ENCODE measurements at places on chromosomes 7 and 10.

- no peak overlapping the region for H3K27ac ChIP-seq
- peaks cover 4% of the 10 kb centered on the region for H3K36me3 ChIP-seq
- peaks cover 2% of the 10 kb centered on the region for H3K27me3 ChIP-seq
- H3K4me3 ChIP-seq, result no peak overlapping the region
- no peak for DNase-seq
- H3K4me1 ChIP-seq, result peaks cover 26% of the 10 kb centered on the region
Observed at GRCh38 chr10:88964869-88965415, 12.4 kb upstream of the ACTA2 start.

DNA sequence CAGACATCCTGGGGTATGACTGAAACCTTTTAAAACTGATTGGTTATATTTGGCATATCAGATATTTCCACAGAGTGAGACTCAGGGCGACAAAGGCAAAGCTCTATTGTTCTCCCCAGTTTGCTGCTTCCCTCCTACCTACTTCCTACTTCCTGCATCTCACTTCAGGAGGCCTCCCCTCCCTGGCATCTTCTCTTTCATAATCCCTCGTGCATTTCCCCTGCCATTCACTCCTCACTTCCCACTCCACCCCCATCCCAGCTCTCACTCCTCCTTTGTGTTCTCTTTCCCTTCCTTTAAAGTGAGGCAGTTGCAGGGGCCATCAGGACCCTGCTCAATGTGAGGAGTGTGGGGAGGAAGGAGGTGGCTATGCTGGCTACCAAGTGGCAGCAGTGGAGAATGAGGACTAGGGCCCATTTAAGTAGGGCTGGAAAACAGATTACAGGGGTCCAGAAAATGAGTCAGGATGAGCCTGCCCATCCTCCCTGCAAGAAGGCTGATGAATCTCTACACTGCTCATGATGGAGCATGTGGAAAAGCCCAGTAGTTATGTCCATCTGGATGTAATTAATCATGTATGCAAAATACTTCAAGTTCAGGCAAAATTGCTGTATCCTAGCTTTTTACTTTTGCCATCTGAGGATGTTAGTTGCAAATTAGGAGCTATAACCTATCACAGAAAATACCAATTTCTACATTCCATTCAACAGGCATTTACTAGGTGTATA, 311.8 kb upstream of the IMMP2L start:
- no peaks in the 10 kb centered on the region for H3K4me1 ChIP-seq
- H3K4me3 ChIP-seq, result no peak overlapping the region
- H3K27me3 ChIP-seq, result peaks cover 1% of the 10 kb centered on the region
- no peak overlapping the region for H3K27ac ChIP-seq
- no peak for DNase-seq
- no peaks in the 10 kb centered on the region for H3K36me3 ChIP-seq

- H3K36me3 ChIP-seq, result no peaks in the 10 kb centered on the region
- no peak for DNase-seq
- no peaks in the 10 kb centered on the region for H3K27me3 ChIP-seq
- peaks cover 12% of the 10 kb centered on the region for H3K4me1 ChIP-seq
Observed at GRCh38 chr10:101906586-101907183, 63.1 kb upstream of the KCNIP2 start.

DNA sequence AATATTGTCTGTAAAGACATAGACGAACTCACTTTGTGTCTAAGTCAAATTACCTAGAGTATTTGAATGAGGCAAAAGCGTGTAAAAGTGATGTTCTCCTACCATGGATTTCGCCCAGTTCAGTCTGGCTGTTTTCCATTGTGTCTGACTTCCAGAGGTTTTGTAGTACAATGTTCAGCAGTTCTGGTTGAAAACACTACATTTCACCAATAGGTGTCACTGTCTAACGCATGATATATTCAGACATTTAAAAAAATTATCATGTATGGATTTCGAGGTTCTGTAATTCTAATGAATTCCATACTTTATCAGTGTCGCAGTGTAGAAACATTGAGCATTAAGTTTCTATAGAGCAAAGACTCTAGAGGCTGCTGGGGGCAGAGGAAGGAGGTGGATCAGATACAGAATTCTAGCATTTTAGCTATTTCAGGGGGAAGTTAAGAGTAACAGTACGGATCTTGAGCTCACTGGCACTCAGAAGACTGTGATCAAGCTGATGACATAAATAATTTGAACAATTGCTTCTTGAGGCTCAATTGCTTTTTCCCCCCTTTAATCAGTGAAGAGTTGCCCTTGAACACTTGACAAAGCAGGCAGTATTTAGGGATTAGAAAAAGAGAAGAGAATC, 196.9 kb upstream of the RHOBTB1 start:
- H3K4me1 ChIP-seq, result no peaks in the 10 kb centered on the region
- no peaks in the 10 kb centered on the region for H3K36me3 ChIP-seq
- no peak overlapping the region for H3K4me3 ChIP-seq

DNA sequence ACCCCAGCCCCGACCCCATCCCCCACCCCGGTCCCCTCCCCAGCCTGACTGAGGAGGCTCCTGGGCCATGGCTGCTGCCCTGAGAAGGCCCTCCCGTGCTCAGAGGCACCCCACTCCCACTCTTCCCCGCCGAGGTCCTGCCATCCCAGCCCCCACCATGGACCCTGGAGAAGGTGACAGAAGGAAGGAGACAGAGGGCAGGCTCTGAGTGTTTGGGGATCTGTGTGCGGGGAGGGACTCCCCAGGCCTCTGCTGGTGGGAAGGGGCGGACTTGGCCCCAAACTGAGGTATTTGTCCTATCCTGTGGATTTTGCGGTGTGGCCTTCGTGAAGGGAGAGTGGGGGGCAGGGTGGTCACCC, 53.4 kb downstream of the PWWP2B start:
- H3K27me3 ChIP-seq, result no peaks in the 10 kb centered on the region
- H3K27ac ChIP-seq, result no peak overlapping the region
- H3K4me3 ChIP-seq, result no peak overlapping the region

- peaks cover 43% of the 10 kb centered on the region for H3K4me1 ChIP-seq
- H3K27me3 ChIP-seq, result no peaks in the 10 kb centered on the region
- DNase-seq, result no peak
- H3K27ac ChIP-seq, result peak overlapping the region; percentile 41
Observed at GRCh38 chr10:5442065-5442989, 30.0 kb downstream of the NET1 start.
